ENCODE measurements at places on chromosomes 4 and X.

DNA sequence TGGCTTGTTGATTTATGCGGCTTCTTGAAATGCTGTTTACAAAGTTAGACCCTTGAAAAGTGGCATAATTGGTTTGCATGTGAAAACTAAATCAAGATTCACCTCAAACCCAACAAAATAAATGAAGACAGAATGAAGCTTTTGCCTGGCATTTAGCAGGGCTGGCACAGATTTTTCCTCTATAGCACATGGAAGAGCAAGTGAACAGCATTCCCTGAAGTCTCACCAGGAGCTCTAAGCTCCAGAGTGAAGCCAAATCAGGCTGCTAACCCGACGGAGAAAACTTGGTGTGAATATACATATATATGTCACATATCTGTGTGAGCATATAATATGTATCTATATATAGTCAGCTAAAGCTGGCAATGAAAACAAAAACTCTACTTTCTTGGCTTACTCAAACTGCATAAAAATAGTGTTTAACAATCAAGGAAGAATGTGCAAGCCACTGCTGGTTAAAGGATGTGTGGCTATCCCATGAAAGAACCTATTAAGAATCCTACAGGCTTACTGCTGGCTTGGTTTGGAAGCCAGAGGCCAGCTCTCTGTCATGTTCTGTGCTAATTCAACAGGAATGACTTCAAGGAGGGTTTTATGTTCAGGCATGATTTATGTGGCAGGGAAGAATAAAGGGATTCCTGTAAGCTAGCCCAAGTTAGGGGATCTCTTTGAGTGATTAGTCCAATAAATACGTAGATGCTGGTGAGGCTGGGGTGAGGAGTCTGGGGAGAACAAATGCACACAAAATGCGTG is 69.9 kb downstream of the MFAP3L start:
- DNase-seq = no peak

GRCh38 chrX:16547644-16548043 is 102.3 kb upstream of the S100G start:
- no peak for DNase-seq

- no peak for DNase-seq
Measured at GRCh38 chrX:136574548-136574947, 42.5 kb downstream of the VGLL1 start.

- no peak for DNase-seq
Measured at GRCh38 chr4:78031417-78031950, 25.6 kb upstream of the FRAS1 start.

DNA sequence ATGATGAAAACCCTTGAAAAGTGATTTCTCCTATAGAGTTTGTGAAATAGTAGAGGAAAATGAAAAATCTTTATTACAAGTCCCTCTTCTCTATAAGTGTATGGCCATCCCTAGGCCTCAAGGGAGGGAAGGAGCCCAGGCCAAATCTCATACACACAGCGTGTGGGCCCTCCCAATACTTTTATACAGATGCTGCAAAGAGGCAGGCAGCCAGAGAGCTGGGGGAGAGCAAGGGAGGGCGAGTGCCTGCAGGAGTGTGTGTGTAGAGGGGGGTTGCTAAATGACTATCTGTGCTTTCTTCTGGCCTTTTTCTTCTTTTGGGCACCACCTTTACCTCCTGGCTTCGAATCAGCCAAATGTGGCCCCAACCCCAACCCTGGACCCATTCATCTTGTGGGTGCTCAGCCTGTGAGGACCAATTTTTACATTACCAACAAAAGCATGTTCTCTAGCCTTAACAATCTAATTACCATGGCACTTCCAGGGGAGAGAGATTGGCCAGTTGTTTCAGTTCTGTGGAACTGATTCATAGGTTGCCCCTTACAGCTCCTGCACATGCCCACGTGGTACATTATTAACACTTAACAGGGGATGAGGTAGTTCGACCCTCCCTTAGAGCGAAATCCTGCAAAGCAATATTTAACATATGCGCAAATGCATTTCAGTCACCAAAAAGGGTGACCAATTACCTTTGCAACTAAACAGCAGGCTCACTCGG is 2.0 kb downstream of the GPC3 start:
- no peak for DNase-seq

DNA sequence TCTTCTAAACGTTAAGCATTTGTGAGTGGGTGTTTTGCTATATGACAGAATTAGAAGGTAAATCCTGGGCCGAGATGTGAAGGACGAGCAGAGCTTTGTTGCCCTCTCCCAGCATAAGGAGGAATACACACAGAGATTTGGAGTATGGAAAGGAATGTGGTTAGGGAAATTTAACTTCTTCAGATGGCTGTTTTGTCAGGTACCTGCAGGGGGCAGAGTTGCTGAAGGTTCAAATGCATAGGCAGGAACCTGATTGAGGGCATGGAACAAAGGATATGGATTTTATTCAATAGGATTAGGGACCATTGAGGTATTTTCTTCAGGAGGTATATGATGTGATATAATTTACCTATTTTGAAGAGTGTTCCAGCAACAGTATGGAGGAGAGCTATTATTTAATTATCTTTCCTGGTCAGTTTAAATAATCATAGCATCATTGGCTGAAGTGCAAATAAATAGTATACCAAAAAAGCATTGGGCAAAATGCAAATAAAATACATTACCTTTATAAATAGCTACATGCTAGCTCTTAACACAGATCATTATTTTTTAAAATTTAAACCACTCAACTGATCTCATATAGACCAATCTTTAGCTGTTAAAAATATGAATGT is 143.6 kb downstream of the SLIT2 start:
- DNase-seq = no peak

DNA sequence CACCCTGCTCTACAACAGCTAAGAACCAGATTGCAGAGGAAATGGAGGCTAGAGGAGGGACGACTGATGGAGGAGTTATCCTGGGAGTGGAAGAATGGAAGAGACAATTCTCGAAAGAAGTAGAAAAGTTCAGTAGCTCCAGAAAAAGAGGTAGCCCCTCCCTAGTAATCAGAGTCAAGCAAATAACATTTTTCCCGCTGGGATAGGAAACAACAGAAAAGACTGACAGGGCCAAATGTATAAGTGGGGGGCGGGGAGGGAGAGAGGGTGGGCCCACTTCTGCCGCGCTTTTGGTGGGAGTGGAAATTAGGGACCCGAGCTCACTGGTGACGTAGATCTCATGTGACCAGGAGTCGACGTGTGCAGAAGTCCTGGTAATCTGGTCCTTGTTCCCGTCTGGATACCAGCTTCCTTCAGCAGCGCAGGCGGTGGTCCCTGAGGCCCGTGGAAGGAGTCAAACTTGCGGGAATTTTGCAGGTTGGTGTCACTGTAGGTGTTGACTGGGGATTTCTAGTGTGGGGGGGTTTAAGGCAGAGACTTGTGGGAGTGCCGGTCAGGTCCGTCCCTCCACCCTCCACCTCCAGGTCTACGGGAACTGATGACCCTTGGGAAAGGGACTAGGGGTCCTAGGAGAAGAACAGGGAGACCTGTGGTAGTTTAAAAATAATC is at the start of gene TCEAL9:
TCEAL9 (plus strand) TSS at position 377 of the 669 bp plus-strand sequence. CDS start 1,179 bp downstream, outside the sequence.
- peak; percentile 38 for DNase-seq

- no peak for DNase-seq
Measured at GRCh38 chr4:142262956-142263355, 583.1 kb downstream of the INPP4B start.

GRCh38 chr4:42488554-42488953 is 91.3 kb downstream of the SHISA3 start:
- DNase-seq = no peak

DNA sequence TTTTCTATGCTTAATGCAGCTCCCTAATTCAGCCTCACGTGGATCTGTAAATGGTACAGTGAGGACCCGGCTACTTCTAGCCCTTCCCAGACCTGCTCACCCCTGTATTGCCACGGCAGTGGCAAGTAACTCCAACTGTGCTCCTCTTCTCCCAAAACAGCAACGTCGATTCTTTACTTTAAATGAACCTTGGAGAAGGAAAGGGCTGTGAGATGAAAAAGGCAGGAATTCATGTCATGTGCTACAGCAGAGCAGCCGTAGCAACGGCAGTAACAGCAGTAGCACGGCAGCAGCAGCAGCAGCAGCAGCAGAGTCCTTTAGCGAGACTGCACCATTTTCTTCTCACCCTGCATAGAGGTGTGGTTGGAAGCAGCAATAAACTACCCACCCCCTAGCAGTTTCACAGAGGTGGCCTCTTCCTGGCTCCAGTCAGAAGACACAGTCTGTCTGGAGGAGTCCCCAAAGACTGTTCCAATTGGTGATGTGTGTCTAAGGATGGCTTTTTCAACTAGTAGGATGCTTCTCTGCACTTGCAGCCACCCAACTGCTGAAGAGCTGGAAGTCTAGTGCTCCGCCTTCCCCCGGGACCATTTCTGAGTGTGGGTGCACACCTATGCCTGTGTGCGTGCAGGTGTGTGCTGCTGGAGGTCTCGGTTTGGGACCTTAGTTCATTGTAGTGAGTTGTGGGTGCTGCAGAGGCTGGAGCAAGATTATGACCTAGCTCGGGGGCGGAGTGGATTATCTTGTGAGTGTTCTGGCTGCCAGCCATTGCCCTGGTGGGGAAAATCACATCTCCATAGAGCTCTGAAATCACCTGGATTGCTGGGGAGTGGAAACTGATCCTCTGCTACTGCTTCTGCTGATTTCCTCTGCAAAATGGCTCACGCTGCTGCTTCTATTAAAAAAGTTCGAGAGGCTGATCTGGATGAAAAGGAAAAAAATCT is 67.2 kb downstream of the ANK2 start:
- DNase-seq = peak; percentile 27

- DNase-seq = no peak
Measured at GRCh38 chrX:47098338-47099094, 20.3 kb downstream of the RGN start.

GRCh38 chr4:8199594-8200301 is 658 bp downstream of the SH3TC1 start:
- no peak for DNase-seq

- no peak for DNase-seq
Measured at GRCh38 chrX:68844581-68844980, 15.8 kb downstream of the EFNB1 start.

GRCh38 chr4:11606078-11606477 is 177.4 kb upstream of the HS3ST1 start:
- no peak for DNase-seq

- DNase-seq = no peak
Measured at GRCh38 chrX:136032370-136032769, 47.1 kb downstream of the SLC9A6 start.

DNA sequence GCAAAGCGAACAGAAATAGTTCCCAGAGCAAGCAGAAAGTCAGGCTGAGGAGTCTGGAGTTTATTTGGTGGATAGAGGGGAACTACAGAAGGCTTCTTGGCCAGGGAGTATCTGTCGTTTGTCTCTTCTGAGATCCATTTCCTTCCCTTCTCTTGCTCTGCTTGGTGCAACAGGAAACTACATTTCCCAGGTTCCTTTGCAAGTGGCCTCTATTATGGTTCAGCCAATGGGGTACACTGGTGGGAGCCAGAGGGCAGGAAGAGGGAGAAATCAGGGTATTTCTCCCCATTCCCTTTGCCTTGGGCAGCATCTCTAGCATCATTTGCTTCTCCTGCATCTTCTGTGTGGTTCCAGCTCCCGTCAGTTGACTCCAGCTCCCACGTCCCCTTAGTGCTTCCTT is 142.1 kb downstream of the BCOR start:
- no peak for DNase-seq

- DNase-seq = no peak
Measured at GRCh38 chrX:121876305-121876704, 828.9 kb downstream of the GLUD2 start.

DNA sequence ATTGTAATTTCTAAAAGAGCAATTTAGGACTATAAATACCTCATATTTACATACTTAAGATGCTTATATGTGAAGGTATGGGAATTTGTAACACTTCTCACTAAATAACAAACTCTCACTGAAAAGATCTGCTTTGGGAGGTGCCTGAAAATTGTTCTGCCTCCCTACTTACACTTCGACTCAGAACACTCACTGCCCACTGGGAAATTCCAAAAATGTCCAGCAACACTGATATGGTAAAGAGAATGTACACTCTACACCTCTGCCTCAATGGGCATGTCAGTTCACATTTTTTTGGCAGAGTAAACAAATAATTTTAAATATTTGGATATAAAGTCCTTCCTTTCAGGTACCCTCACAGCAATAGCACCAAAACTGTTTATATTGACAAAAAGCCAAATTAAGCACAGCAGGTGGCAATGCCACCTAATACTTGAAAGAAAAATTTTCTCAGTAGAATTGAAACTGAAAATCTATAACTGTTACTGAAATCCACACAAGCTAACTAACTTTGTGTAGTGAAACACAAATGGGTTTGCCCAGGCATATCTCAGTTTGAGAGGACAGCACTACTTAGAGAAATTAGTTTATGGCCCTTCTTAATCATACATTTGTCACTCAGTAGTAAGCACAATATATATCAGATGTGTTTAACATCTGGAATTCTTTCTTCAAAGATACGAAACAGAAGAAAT is 67.1 kb downstream of the PRDM5 start:
- no peak for DNase-seq

DNA sequence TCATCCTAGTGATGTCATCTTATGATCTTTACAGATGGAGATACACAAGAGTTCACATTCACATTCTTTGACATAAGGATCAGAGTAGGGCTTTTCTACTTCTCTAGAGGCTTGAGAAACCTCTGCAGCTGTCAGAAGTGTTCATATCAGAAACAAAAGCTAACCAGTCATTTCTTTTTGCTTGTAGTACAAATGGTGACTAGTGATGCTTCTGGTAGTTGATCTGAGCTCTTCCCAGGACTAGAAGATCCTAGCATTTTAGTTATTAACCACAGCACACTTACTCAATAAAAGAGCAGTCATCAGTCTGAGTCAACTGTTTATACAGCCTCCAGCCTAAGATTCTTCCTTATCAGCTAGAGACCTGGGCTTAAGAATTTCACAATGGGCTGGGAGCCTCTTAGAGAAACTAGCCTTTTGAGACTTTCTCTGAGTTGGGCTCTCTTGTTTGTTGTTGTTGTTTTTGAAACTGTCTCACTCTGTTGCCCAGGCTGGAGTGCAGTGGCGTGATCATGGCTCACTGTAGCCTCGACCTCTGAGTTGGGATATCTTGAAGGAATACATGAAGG is 84.1 kb downstream of the TMEM164 start:
- DNase-seq = no peak

DNA sequence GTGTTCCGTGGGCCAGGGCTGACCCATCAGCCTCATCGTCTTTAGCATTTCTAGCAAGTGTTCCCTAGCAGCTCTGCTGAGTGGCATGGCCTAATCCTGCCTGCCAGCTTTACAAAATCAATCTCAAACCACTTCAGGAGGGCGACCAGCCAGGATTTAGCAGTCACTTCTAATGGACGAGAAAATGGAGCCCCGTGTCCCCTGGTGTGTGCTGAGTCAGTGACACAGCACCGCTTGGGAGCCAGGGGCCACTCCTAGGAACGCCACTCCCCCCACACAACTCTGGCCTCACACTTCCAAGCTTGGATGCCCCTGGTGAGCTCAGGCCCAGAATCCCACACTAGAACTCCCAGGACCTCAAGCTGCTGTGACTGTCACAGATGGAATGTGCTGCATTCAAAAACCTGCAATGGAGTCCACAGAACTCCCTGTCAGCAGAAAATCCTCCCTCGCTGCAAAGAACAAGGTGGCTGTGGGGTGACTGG is 311.2 kb upstream of the GATB start:
- no peak for DNase-seq

GRCh38 chr4:79421483-79421882 is 13.5 kb upstream of the GK2 start:
- no peak for DNase-seq
